Activated CD4-positive, alpha-beta T cell treated with anti-CD3 and anti-CD28 coated beads, Interleukin-2, amount 10 ng/mL, durations not matched to agents 7 days and 5 days (primary cell): ENCODE measurements at places on chromosomes 6 and 20. TPM values are rescaled to one million over a fixed set of nuclear protein-coding genes. Genes with fewer than 3 reads are reported as not detected.

- DNase-seq: no peak
Observed at GRCh38 chr6:84278321-84278998, 51.0 kb upstream of the CEP162 start.

GRCh38 chr6:96675597-96675996 is 112.7 kb downstream of the FHL5 start:
- no peak for DNase-seq

- no peak for DNase-seq
Observed at GRCh38 chr6:9334979-9335378, 899.6 kb upstream of the SLC35B3 start.

DNA sequence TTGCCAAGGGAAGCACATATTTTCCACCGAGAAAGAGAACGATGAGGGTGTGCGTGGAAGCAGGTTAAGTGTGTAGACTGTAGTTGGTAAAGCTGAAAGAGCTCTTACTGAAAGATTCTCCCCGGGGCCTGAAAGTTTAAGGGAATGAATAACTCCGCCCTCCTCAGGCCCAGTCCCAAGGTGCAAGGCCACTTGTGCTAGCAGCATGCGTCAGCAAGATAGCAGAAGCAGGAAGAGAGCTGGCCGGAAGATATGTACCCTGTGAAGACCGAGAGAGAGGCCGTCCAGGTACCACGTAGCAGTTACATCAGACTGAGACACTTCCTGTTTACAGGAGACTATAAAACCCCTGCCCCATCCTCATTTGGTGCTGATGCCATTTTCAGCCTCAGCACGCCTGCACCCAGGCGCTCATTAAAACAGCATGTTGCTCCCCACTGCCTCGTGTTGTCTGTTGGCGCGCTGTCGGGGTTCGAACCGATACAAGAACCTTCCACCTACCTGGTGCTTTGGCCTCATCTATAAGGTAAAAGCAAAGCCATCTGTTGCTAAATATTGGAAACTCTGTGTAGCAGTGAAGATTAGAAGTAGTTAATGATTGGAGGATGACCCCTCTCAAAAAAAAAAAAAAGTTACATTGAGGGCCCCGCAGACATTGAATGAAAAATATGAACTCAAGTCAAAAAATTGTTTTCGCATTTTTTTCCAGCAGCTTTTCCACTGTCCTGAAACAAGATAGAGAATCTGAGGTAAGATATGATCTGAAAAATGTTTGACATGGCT is 18.6 kb upstream of the FAM135A start:
- DNase-seq: no peak

- no peak for DNase-seq
Observed at GRCh38 chr6:42627044-42627443, 63.2 kb downstream of the UBR2 start.

- no peak for DNase-seq
Observed at GRCh38 chr6:62971976-62972658, 239.2 kb upstream of the FKBP1C start.

DNA sequence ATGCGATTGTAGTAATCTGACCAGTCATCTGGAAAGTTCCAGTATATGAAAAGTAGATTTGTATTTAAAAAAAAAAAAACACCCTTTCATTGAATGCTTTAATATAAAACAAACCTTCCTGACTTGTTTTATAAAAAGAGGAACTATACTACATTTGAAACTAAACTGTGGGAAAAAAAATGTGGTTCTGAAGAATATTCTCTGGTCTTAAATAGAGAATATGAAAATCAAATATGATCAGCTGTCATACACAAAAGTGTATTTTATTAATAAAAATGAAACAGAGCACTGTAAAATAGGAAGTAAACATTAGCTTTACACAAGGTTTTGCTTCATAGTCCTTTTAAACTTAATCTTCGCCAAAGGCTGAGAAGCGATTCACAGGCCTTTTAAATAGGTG is 25.3 kb upstream of the CD83 start:
- DNase-seq: no peak

Gene GTSF1L
- not detected for total RNA-seq

Gene C20orf144
- 0.15 TPM for total RNA-seq

Gene CCN5
- not detected for total RNA-seq

Gene SDC4
- 7.5 TPM for total RNA-seq

Gene PAX1
- total RNA-seq: not detected
